Muscle of arm (tissue), 14 donors: ENCODE measurements at places on chromosomes 16 and 17. TPM values are rescaled to one million over a fixed set of nuclear protein-coding genes. Genes with fewer than 3 reads are reported as not detected.

DNA sequence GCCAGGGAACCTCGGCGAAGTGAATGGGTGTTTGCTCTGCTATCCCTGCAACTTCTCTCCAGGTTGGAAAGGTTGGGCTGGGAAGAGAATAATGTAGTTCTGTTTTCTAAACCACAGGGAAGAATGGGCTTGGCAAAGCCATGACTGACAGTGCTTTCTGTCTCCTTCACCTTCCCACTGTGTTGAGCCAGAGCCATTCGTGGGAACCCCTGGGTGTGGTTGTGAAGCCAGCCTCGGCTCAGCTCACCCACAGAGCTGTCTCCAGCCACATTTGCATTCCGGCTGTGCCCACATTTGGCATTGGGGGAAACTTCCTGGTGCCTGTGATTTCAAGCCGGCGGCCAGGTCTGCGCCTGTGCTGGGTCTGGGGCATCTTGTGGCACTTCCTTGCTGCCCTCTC lies 39.9 kb downstream of the BAIAP2 start:
- DNase-seq: no peak

- no peak for DNase-seq
Measured at GRCh38 chr16:15708096-15708495, 58.1 kb downstream of the NDE1 start.

DNA sequence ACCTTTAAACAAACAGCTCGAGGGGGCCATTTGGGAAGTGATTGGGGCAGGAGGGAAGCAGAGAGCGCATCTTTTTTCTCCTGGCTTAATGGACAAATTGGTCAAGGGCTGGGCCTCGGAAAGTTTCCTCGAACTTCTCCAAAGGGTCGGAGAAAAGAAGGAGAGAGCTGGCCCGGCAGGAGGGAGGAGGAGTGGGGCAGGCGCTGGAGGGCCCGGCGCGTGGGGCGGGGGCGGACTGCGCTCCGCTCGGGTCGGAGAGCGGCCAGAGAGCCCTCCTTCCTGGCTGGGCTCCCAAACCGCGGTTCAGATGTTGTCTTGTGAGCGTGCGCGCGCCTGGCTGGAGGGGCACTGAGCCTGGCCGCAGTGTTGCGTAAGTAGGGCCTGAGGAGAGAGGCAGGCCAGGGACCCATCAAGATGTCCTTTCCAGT lies 1.2 kb downstream of the MMP2 start:
- DNase-seq: peak; percentile 90

DNA sequence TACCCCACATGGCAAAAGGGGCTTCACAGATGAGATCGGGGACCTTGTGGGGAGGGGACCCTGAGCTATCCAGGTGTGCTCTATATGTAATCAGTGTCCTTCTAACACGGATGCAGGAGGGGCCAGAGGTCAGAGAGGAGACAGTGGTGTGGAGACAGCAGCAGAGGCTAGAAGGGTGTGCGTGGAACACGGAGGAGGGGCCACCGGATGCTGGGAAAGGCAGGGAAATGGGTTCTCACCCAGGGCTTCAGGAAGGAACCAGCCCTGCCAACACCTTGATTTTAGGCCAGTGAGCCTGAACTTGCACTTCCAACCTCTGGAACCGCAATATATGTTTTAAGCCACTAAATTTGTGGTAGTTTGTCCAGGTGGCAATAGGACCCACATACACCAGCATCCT lies 4.6 kb upstream of the SLC38A8 start:
- no peak for DNase-seq

DNA sequence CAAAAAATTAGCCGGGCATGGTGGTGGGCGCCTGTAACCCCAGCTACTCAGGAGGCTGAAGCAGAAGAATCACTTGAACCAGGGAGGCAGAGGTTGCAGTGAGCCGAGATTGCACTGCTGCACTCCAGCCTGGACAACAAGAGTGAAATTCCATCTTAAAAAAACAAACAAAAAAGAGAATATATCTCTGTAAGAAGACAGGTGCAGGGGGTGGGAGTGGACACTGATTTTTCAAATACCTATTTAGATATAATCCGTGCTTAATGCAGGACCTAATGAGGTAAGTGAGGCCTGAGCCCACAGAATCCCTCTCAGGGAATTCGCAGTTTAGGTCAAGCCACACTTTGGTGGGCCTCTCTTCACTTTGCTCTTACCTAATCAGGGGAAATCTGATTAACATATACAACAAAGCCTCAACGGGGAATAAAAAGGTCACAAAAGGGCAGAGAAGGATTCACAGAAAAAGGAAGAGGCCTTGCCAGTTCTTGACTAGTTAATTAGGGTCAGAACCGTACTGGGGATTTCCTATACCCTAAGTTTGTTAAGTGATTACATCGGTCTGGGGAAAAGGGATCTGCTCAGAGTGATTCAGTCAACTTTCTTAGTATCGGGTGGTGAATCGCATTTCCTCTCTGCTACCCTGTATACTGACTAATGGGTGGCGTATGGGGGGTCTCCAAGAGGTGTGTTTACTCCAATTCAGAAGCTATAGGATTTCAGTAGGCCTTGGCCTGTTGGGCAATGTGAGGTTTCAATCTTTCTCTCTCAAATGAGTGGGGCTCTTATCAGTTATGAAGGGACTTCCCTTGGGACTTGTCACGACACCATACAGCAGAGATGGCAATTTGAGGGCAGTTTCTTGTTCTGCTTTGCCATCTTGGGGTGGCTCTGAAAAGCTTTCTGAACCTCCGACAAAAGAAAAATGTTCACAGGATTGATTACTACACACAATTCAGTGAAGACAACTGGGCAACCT lies 1.9 kb upstream of the NFAT5 start:
- DNase-seq: peak; percentile 5

GRCh38 chr16:56519459-56520250 lies at the start of gene BBS2:
Gene BBS2, minus strand, starts transcription at chr16:56520024. Its CDS starts 162 bp downstream, at chr16:56519862.
- peak; percentile 89 for DNase-seq

- DNase-seq: peak; percentile 90
Measured at GRCh38 chr17:17752089-17752820, 71.0 kb downstream of the RAI1 start.

- no peak for DNase-seq
Measured at GRCh38 chr16:4517812-4518680, 20.5 kb downstream of the CDIP1 start.

DNA sequence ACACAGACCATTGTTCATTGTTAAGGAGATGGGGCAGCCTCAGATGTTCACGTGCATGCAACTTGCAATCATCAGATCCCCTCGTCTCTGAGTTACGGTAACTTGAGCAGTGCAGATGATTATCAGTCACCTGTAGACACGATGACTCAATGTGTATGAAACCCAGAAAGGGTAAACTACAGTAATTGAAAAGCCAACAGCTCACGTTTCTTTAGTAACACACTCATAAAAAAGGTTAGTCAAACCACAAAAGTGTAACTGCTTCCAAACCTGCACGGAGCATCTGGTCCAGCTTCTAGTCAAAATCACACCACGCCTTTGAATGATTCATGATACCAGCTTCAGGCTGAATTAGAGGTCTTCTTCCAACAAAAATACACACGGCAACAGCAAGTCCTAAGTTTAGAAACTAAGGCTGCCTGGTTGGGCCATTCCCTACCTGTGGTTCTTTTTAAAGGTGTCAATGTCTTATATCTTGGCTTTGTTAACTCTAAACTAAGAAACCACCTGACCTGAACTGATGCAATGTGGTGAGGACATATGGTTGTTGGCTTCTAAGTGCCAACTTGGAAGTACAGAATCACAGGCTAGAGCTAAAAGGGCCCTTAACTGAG lies 32.3 kb downstream of the GRB7 start:
- DNase-seq: no peak

GRCh38 chr17:29621751-29622194 lies 939 bp downstream of the CORO6 start:
- no peak for DNase-seq

- DNase-seq: no peak
Measured at GRCh38 chr16:31488468-31489297, 5.8 kb downstream of the SLC5A2 start.

DNA sequence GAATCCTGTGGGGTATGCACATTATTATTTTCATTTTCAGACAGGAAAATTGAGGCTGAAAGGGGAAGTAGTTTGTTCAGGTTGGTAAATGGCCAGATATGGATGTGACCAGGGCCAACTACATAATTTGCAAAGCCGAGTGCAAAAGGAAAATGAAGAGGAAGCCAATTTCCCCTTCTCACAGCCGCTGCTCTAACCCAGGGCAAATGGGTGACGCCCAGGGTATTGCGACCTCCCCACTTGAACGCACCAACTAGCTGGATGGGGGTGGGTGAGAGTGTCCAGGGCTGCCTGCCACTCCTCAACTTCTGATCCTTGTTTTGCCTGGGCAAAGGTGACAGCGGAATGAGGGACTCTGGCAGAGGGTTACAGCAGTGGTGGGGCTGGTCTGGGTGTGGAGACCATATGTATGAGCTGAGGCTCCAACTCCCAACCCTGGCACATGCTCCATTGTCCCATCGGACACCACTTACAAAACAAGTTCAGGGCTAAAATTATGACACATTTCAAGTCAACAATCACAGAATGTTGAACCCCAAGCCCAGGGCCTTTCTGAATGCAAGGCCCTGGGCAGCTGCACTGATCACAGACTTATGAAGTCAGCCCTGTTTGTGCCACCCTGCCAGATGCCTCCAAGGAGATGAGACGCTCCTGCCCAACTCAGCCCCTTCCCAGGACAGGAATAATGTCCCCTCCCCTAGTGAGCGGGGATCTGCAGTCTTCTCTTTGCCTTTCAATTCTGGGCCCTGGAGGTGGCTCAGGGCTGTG lies 1.7 kb downstream of the ANKRD40CL start:
- DNase-seq: peak; percentile 38

The CCL7 gene
- polyA plus RNA-seq: not detected

The GNG13 gene
- polyA plus RNA-seq: not detected

The TVP23C gene
- 15.1 TPM for polyA plus RNA-seq

The RHBDL3 gene
- polyA plus RNA-seq: 0.96 TPM

The ARL2BP gene
- polyA plus RNA-seq: 53.6 TPM
